Liver (tissue), 10 donors: ENCODE measurements at places on chromosomes 12 and 14.
A peak's percentile ranks its signal among the peaks of the same experiment; 100 is the strongest.

DNA sequence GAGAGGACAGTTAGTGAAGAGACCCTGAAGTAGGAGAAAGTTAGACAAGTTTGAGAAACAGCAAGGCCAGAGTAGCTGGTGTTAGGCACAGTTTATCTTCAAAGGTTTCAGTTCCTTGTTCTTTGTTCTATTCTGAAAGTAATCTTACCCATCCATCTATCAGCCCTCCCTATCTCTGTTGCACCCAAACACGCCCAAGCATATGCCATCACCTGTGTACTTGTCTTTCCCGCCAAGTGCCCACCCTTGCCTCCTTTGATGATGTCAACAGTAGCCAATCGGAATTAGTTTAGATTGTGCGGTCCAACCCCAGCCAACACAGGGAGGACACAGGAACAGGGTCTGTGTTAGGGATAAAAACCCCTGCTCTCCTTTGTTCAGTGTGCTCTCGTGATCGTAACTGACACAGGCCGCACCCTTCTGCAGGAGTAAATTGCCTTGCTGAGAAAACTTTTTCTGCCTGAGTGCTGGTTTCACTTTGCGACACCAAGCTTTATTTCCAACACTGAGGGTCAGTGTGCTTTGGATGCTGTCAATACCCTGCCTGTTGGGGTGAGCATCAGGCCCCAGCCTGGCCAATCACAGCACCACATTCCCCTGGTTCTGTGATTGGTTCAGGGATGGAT is 4.7 kb upstream of the TMEM229B start:
- DNase-seq, result no peak

DNA sequence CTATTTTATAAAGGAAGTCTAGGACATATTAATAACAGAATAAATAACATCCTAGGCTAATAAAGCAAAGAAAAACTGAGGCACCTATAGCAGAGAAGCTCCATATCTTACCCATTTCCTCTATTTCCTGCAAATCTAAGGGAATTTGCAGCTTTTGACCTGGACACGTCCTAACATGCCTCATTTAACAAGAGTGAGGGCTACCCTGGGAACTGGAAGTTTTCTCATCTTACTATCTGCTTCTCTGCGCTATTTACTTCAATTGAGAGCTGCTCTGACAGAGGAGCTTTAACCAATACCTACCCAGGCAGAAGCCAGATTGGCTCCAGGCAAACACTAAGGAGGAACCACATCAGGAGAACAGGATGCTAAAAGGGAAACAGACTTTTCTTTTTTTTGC is 5.7 kb downstream of the YBX3 start:
- no peak for DNase-seq

GRCh38 chr12:39443929-39444209 is 949 bp upstream of the KIF21A start:
- DNase-seq, result no peak

DNA sequence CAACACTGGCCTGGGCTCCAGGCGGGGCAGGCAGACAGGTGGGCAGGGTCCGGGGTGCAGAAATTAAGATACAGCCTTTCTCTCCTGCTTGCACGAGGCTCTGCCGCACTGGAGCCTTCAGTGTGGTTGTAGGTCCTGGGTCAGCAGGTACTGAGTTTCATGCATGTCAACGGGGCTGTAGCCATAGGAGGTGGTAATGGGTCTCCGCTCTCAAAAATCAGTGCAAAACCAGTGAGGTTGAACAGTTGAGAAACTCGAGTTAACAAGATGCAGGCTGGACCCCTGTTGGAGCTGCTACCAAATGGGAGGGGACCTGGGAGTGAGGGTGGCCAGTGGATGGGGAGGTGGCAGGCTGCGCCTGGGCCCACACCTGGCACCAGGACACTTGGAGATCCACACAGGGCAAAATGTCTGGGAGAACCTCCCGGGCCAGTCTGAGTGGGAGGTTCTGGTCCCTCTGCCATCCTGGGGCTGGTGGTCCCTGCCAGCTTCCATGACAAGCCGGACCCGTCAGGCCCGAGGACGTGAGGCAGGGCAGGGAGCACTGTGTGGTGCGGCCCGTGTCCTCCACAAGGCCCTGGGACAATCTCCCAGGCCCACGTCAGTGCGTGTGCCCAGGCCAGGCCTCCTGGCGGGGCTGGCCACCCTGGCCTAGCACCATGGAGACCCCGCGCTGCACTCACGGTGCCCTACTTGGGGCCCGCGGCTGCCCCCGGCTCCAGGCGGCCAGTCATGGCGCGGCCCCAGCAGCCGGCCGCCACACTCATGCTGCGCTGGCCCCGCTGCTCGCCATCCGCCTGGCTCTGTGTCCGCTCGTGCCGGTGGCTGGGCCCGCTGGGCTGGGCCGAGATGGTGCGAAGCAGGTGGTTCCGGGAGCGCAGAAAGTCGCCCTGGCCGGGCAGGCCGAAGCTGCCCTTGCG is 5.1 kb downstream of the ARL6IP4 start:
- DNase-seq, result no peak

DNA sequence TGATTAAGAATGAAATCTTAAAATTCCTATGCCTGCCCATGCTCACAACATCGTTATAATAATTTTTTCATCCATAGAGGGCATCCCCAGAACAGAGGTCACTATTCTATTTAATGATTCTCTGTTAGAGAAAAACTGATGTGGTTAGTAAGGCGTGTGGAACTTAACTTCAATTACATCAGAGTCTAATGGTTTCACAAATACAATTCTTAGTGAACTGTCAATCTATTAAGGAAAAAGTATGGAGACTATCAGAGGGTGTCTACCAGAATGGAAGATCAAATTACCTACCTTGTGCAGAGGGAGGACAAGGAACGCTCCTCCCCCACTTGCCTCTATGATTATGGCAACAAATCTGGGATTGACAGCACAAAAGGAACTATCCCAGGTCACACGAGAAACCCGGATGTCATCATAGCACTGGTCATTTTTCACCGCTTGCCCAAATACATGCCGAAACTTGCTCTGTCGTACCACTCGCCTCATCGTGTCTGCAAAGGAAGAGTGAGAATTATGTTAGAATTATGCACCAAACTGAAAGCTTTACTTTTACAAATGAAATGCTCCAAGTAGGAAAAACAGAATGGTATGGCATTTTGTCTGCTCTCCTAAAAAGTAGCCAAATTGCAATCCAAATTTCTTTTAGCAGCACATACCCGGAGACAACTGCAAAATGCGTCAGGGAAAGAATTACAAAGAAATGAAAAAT is 30.3 kb downstream of the CORO1C start:
- DNase-seq, result no peak

DNA sequence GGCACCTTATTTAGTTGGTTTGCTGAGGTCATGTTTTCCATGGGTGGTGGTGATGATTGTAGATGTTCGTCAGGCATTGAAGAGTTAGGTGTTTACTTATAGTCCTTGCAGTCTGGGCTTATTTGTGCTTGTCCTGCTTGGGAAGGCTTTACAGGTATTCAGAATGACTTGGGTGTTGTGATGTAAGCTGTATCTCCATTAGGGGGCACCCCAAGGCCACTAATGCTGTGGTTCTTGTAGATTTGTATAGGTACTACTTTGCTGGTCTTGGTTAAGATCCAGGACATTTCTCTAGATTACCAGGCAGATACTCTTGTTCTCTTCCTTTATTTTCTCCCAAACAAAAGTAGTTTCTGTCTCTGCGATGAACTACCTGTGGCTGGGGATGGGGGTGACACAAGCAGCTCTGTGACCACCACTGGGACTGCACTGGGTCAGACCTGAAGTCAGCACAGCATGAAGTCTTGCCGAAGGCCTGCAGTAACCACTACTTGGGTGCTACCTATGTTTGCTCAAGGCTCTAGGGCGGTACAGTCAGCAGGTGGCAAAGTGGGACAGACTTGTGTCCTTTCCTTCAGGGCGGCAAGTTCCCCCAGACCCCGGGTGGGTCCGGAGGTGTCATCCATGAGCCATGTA is 35.8 kb upstream of the FBXO33 start:
- no peak for DNase-seq

GRCh38 chr12:55467836-55468235 is 2.1 kb downstream of the OR6C70 start:
- no peak for DNase-seq

- DNase-seq, result no peak
Observed at GRCh38 chr12:131912518-131913274, 16.4 kb upstream of the PUS1 start.

DNA sequence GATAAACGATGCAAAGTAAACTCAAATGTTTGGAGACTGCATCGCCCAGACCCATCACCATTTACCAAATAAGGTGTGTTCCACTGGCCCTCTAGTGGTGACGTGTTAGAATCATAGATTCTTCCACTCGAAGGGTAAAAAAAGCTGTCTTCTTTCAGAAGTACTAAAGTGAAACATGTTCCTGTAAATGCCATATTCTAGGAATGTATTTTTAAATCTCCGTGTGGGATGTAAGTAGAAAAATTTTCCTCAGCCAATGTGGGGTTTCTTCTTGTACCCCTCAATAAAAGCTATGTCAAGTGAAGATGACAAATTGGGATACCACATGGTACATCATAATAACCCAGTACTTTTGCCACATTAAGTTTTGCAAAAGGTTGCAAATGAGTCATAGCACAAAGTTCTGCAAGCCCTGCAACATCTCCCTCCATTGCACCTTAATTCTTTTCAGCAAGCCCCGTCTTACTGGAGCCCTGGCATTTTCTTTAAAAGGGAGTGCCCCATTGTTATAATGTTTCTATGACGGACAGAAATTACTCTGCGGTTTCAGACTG is 100.8 kb downstream of the CCER1 start:
- DNase-seq, result no peak

DNA sequence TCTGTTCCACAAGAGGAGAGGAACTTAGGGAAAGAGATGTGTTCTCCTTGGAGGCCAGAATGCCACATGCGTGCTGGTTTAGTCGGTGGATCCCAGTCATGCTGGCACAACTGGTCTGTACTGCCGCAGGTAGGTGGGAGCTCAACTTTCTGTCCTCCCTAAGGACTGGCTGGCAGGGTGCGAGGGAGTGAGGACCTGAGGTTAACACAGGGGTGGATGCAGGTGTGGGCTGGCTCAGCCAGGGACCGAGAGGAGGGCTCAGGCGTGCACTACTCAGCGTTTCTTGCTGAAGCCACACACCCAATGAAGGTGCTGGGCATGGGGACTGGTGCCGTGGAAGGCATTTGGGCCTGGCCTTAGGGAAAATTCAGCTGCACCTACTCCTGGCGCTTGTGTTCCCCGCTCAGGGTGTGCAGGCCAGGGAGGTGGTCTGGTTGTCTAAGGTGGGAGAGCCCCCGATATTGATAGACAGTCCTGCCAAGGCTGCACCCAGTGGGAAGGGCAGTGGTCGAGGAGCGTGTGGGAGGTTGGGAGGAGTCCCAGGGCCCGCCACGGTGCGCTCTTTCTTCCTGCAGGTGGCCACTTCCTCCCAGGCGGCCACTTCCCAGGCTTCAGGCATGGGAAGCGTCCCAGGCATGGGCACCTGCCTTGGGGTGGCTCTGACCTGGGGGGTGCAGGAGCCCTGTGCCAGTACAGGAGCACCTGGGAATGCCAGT is 138.4 kb downstream of the ADGRD1 start:
- no peak for DNase-seq

- no peak for DNase-seq
Observed at GRCh38 chr12:87720967-87721366, 308.2 kb downstream of the C12orf50 start.

GRCh38 chr14:91374879-91375702 is 42.5 kb downstream of the CCDC88C start:
- no peak for DNase-seq

GRCh38 chr12:79183926-79184325 is 319.4 kb downstream of the SYT1 start:
- DNase-seq, result no peak

GRCh38 chr12:48184549-48184922 is 1.1 kb downstream of the CCDC184 start:
- no peak for DNase-seq

GRCh38 chr14:106843951-106844483 is 1317.6 kb downstream of the TMEM121 start:
- DNase-seq, result no peak

DNA sequence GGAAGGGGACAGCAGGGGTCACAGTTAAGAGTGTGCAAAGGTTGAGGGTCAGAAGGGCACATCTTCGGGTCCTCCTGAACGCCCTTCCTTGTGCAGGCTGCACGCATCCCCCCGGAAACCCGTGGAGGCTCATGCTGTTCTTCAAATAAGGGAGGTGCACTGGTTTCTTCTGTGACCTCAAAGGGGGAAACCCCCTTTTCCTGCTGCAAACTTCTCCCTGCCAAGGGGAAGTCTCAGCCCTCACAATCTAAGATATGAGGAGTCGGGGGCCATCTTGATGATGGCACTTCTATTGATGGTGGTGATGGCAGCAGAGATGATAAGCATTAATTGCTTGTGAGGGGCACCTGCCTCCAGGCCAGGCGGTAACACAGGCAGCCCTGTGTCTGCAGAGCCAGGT is 40.0 kb downstream of the ISCA2 start:
- no peak for DNase-seq

DNA sequence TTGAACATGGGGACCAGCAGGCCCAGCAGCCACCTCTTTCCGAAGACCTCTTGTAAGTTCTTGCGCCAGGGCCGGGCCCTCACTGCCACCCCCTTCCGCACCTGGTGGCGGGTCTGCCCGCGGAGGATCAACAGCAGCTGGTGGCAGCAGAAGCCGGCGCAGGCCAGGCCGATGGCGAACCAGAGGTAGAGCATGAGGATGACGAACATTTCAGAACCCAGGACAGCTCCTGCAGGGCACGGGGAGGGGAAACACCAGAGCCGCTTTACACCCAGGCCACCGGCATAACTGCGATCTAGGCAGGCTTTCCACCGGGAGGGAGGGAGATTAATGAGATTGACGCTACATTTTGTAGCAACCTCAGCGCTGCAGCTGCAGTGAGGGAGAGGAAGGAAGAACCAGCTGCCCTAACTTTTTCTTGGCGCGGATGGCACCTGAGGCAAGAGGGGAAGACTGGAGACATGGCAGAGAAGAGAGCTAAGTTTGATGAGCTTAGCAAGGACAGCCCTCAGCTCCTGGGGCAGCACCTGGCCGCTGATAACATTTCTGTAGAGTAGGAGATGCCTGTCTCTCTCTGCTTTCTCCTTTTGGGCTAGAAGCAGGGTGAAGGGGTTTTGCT is 7.8 kb downstream of the ZDHHC22 start:
- DNase-seq, result peak; percentile 64

- peak; percentile 87 for DNase-seq
Observed at GRCh38 chr14:102096569-102097188, 9.8 kb upstream of the HSP90AA1 start.

DNA sequence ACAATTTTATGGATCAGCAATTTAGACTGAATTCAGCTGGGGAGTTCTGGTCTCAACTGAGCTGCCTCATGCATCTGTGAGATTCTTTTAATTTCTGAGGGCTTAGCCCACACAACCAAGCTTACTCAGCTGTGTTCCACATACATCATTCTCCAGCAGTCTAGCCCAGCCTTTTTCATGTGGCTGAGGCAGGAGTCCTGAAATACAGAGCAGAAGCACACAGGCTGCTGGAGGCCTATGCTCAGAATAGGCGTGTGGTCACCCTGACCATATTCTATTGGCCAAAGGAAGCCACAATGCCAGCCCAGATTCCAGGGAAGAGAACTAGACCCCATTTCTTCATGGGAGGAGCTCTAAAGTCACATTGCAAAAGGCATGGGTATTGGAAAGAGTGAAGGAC is 72.3 kb upstream of the DHRS4 start:
- DNase-seq, result no peak

GRCh38 chr14:32932914-32933628 is 5.6 kb upstream of the NPAS3 start:
- no peak for DNase-seq

GRCh38 chr12:127957001-127957660 is 309.8 kb upstream of the TMEM132C start:
- no peak for DNase-seq

- no peak for DNase-seq
Observed at GRCh38 chr12:105983622-105984320, 155.0 kb downstream of the NUAK1 start.

- no peak for DNase-seq
Observed at GRCh38 chr12:47067176-47067575, 12.2 kb upstream of the PCED1B start.

GRCh38 chr12:25018146-25018545 is 69.2 kb upstream of the BCAT1 start:
- DNase-seq, result no peak
